ENCODE measurements at places on chromosomes 12 and 14.

DNA sequence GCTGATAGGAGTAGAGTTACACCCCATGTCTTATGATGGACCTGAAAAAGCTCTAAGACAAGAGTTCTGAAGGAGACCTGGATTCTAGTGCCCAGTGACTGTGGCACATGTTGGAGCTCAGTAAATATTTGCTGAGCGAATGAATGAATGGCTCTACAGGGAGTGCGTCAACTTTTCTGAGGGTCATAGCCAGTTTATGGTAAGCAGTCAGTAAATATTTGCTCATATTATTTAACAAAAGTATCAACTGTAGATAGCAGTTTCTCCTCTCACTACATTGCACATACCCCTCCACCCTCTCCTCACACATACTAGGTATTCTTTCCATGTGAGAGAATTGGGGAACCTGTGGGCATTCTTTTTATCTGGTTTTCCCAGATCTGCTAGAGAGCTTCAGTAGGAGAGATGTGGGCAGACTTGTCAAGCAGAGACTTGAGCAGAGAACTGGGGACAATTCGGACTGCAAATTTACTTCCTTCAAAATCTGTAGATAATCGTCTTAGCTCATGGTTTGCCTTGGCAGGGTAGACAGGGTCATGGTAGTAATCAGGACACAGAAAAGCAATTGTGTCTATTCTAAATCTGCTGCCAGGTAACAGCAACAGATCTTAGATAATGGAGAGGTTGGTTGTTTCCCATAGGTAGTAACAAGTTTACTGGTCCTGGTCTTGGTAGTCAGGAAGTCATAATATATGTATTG, 5.7 kb downstream of the SLC4A8 start:
- no peak for DNase-seq

- DNase-seq: no peak
Observed at GRCh38 chr12:53596920-53597363, 29.2 kb downstream of the ATF7 start.

- no peak for DNase-seq
Observed at GRCh38 chr12:118694128-118694775, 287.1 kb upstream of the SRRM4 start.

GRCh38 chr12:70190262-70191010, 52.8 kb upstream of the CNOT2 start:
- DNase-seq: no peak

GRCh38 chr12:5114436-5114835, 70.8 kb downstream of the KCNA5 start:
- DNase-seq: no peak

DNA sequence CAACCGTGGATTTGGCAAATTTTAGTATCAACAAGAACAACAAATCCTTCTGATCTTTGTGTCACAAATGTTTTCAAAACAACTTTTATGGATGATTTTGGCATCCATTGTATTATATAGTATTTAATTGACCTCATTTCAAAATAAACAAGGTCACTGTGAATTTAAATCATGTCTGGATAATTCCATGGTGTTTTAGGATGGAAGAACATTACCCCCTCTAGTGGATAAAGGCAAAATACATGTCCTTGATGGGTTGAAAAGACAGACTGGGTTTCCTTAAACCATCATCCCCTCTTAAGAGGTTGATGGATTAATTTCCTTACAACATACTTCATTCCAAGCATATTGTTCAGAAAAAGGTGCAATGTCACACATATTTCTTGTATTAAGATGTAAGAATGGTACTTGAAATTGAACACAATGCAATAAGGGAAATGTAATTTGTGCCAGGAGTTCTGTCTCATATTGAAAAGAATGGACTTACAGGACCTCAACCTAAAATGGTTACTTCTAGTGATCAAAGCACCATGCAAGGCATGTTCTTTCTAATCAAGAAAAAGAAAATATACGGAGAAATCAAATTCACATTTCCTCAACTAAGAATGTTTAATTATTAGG, 352.0 kb downstream of the BCAT1 start:
- no peak for DNase-seq

- DNase-seq: no peak
Observed at GRCh38 chr12:5085896-5086295, 42.2 kb downstream of the KCNA5 start.

- DNase-seq: no peak
Observed at GRCh38 chr14:98999901-99000300, 272.1 kb downstream of the BCL11B start.

GRCh38 chr14:49287004-49287403, 299.2 kb downstream of the RPS29 start:
- no peak for DNase-seq

DNA sequence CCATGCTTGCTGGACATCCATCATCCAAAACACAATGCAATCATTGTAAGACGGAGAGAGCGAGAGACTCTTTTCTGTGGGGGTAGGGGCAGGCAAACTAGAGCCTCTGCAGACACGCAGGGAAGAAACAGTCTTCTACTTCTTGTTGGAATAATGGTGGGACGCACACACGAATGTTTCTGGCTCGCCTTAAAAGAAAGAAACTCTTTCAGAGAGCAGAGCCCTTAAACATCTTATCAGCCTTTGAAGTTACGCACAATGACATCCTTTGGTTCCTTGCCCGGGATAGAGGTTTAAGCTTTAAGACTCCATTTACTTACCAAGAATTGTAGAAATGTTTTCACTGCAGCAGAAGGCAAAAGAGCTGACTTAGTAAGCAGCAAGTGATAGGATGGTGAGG, 133.8 kb upstream of the FOXN3 start:
- no peak for DNase-seq

GRCh38 chr14:60768602-60769001, 34.0 kb downstream of the MNAT1 start:
- no peak for DNase-seq

DNA sequence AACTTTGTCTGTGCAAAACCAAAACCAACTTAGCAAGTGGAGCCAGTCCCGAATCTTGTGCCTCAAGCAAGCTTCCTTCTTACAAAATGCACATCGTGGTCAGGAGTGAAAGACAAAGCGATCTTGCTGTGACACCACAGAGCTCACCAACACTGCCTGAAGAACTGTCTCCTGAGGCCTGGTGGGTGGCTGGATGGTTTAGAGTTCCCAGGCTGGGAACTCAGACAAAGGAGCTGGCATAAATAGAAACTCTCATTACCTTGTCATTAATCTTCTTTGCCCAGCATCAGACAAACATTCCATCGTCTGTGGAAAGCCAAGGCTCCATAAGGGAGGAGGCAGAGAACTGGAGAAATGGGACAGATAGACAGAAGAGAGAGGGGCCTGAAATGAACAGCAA, 144.8 kb downstream of the KCNA5 start:
- no peak for DNase-seq

- DNase-seq: no peak
Observed at GRCh38 chr12:19856389-19856788, 417.1 kb downstream of the AEBP2 start.

GRCh38 chr14:95889236-95889979, 12.8 kb downstream of the TUNAR start:
- DNase-seq: no peak

GRCh38 chr14:29454026-29454693, 473.5 kb downstream of the PRKD1 start:
- no peak for DNase-seq

- DNase-seq: no peak
Observed at GRCh38 chr14:64644629-64645028, 59.6 kb upstream of the PLEKHG3 start.

DNA sequence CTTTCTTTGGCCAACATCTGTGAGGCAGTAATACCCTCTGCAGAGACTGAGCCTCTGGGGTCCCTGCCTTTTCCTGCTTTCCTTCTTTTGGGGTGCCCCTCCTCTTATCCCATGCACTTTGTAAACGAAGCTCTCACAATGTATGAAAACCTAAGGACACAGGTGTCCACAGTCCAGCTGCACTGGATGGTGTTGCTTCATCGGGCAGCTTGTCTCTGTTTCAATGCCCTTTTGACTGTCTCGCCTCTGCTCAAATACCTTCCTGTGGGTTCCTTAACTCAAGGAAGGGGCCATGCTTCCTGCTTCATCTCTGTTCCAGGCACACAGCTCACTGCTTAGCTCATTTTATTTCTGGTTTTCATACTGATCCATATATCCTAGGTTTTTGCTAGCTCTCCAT, 6.4 kb downstream of the C1RL start:
- no peak for DNase-seq

DNA sequence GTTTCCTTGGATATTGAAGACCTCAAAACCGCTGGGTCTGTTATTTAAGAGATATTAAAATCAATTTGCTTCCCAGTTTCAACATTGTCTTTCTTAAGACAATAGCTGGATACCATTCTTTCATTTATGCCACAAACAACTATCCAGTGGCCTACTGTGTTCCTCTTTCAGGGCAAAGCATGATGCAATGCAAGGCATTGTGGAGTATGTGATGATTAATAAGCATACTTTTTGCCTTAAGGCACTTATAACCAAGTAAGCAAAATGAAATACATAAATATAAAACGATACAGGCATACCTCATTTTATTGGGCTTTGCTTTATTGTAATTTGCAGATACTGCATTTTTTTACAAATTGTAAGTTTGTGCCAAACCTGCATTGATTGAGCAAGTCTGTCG, 45.5 kb downstream of the SCN8A start:
- DNase-seq: no peak

DNA sequence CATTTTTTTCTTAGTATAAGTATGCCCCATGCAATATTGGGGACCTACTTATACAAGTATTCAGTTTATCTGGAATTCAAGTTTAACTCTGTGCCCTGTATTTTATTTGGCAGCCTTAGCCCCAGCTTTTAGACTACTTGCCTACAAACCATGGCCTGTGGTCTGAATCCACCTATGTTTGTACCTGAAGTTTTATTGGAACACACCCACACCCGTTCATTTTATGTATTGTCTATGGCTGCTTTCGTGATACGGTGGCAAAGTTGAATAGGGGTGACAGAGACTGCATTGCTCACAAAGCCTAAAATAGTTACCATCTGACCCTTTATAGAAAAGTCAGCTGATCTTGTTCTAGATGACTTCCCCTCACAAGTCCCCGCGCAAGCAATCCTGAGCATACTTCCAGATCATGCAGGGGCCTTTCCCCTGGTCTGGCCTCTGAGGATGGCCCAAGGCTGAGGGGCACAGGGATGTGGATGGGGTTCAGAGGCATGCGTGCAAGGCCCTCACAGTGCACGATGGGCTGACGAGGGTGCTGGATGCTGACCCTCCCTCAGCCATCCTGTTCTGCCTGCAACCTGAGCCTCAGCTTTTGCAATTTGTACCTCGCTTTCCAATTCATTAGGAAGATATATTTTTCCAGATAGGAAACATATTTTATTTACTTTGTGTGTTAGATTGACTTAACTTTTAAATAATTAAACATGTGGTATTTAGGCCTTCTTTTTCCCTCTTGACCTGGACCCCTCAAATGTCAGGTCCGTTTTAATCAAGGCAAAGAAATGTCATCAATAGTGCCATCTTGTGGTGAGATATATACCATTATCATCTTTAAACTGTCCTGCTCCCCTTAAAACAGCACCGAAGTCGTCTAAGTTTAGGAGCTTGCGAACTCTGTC, 527.3 kb upstream of the CCDC196 start:
- no peak for DNase-seq

- DNase-seq: no peak
Observed at GRCh38 chr14:101491841-101492240, 69.5 kb upstream of the DIO3 start.

GRCh38 chr12:100229036-100229635, 28.5 kb downstream of the ACTR6 start:
- DNase-seq: no peak

DNA sequence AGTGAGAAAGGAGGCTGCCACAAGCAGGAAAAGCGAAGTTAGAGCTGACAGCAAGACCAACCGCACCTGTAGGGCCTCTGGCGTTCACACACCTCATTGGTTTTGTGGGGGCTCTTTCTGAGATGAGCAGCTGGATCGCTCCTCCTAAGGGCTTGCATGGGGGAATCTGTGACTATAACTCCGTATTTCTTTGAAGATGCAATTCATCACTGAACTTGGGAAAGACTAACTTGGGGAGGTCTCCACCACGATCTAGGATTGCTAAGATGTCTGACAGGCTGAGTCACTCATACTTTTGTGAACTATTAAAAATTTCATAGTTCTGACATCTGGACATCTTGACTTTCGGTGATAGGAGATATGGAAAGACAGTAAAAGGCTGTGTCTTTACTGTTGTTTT, 173.6 kb downstream of the ETV6 start:
- no peak for DNase-seq

DNA sequence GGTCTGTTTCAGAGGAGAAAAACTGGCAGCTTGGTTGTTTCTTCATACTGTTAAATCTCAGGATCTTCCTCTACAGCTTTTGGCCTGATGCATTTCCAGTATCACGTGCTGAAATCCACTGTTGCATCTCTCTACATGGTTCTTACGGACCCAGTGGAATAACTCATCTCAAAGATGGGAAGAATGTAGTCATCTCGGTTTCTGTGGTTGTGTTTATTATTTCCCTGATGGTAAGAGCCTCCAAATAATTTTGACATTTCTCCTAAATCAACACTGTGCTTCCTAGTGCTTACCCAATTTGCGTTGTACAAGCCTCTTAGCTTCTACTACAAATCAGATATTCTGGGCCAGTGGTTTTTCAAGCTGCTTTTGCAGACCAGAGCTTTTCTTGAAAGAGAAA, 812.8 kb downstream of the C12orf50 start:
- no peak for DNase-seq

- DNase-seq: no peak
Observed at GRCh38 chr12:78009031-78009430, 178.3 kb downstream of the NAV3 start.

DNA sequence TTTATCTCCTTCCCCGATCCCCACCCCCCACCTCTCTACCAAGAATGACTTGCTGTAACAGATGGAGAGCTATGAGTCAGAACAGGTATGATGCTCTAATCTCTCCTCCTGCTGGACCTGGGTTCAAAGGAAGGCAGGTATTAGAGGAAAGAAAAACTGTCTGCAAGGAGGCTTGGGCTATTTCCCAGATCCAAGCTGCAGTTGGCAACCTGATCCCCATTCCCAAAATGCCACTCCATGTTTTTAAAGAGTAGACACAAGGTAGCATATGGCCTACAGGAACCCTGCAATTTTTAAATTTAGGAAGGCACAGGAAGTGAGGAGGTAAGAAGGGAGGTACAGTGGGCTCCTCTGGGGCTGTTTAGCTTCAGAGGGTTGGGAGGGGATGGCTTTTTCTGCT, 33.0 kb downstream of the SRRM4 start:
- no peak for DNase-seq

DNA sequence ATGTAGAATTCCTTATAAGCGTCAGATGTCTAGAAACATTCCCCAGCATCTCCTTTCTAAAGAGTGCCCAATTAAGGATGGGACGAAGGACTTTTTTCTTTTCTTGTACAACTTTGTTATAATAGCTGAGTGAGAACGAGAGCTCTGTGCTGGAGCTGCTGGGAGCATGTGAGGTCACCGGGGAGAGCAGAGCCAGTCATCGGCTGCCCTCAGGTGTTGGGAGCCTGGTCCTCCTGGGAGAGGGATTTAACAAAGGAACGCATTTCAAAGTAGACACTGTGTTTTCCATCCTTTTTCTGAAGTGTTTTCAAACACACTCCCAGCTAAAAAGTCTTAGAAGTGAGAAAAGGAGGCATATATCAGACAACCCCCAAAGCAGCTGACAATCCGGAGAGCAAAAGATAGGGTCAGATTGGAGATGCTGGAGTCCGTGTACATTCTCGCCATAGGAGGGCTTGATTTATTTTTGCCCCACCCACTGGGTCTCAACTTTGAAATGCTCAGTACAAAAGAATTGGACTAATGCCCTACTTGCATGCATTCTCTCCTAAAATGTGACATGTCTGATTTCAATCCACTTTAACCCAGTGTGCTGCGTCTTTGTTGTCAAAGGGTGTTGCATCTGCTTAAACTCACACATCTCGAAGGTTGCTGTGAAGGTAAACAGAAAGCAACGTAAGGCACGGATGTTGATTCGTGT, 50.8 kb upstream of the PIWIL1 start:
- no peak for DNase-seq

Measured in stimulated activated CD4-positive, alpha-beta T cell treated with anti-CD3 and anti-CD28 coated beads, Interleukin-15, amount 100 ng/mL, for 24 hours (primary cell).